ENCODE measurements at places on chromosomes 12 and 14.
A peak's percentile ranks its signal among the peaks of the same experiment; 100 is the strongest.

DNA sequence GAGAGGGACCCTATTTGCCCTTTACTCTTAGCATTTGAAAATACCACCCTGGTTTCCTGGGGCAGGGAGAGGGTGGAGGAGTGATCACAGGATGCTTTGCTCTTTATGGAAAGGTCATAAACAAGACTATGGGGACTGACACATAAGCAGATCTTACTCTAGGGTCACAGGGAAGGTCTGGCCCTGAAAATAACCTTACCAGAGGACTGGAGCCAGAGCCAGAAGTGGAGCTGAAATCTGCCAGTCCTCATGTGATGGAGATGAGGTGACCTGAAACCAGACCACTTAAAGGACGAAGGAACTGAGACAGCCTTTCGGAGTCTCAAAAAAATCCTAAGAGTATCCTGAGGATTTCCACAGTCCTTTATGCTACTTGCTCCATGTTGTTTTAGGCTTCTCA is 12.4 kb downstream of the PFKM start:
- DNase-seq: no peak

DNA sequence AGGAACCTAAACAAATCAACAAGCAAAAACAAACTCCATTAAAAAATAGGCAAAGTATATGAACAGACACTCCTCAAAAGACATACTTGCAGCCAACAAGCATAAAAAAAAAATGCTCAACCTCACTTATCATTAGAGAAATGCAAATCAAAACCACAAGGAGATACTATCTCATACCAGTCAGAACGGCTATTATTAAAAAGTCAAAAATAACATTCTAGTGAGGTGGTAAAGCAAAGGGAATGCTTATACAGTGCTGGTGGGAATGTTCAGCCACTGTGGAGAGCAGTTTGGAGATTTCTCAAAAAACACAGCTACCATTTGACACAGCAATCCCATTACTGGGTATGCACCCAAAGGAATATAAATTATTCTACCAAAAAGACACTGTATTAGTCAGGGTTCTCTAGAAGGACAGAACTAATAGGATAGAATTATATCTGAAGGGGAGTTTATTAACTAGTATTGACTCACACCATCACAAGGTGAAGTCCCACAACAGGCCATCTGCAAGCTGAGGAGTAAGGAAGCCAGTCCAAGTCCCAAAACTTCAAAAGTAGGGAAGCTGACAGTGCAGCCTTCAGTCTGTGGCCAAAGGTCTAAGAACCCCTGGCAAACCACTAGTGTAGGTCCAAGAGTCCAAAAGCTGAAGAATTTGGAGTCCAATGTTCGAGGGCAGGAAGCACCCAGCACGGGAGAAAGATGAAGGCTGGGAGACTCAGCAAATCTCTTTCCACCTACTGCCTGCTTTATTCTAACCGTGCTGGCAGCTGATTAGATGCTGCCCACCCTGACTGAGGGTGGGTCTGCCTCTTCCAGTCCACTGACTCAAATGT is 101.6 kb upstream of the KRAS start:
- no peak for DNase-seq

DNA sequence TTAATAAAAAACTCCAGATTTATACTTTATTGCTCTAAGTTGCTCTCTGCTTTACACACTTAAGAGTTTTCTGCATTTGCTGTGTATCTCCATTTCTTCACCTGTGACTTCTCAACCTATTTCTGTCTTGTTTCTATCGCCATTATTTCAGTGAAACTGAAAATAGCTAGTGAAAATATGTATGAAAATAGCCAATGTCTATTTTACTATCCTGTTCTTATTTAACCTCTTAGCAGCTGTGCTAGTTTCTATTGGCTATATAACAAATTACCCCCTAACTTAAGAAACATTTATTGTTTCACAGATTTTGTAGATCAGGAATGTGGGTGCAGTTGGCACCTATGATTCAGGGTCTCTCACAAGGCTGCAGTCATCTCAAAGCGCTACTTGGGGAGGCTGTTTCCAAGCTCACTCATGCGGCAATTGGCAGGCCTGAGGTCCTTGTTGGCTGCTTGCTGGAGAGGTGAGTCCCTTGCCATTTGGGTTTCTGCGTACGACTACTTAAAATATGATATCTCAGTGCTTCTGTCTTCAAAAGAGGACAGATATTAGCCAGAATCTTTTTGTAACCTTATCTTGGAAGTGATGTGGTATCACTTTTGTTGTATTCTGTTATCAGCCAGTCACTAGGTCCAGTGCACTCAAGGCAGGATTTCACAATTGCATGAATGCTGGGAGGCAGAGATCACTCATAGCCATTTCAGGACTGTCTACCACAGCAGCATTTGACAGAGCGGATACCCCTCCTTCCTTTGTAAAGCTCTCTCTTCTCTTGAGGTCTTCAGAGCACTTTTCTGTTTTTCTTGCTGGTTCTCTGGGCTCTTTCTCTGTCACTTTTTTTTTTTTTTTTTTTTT is 7.2 kb downstream of the ERC1 start:
- no peak for DNase-seq

DNA sequence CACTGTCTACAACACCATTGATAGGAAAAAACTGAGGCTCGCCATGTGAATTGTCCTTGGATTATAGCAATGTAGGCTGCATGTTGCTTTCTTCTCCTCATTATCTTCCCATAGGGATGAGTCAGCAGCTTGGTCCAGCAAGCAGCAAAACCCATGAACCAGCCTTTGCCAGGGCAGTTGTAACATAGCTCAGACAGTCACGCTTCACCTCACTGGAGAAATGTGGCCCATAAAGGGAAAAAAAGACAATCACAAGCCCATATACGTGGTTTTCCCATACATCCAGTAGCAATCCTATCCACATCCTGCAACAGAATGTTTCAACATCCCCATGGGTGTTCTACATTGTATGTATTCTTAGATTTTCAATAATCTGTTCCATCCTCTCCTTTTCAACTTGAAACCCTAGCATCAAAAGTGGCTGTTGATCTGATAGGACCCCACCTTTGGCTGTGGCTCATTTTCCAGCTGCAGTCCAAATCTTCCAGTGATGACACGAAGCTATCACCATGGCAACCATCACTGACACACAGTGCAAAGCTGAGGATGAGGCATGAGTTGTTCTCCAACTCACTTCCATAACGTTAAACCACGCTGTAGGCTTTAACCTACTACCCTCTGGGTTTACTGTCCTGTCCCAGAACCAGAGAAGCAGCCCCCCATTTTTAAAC is 34.0 kb downstream of the GRIN2B start:
- no peak for DNase-seq

DNA sequence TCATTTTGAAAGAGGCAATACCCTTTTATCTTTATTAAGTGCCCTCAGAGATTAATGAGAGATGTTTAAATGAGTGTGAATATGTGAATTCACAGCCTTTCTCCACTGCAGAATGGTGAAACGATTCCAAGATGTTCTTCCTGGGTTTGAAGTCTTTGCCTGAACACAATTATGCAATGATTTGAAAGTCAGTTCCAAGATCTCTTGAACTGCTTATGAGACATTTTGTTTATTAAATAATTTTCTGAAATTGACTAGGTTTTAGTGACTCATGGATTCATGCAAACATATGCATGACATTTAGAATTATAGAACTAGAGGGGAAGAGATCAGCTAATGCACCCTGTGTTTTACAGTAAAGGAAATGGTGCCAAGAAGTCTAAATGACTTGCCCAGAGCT is 118.1 kb upstream of the SLC38A2 start:
- no peak for DNase-seq

GRCh38 chr12:86198696-86199444 is 57.3 kb downstream of the MGAT4C start:
- no peak for DNase-seq

- no peak for DNase-seq
Measured at GRCh38 chr12:62658910-62659309, 192.3 kb downstream of the MON2 start.

- DNase-seq: no peak
Measured at GRCh38 chr14:43001731-43002130, 1395.1 kb downstream of the LRFN5 start.

GRCh38 chr12:6950811-6951540 is at the start of gene PTPN6:
TSS of gene PTPN6 (plus strand) at chr12:6951356. CDS start at chr12:6951513, 157 bp downstream.
- DNase-seq: no peak

GRCh38 chr12:13163868-13164635 is 32.5 kb upstream of the EMP1 start:
- DNase-seq: no peak

DNA sequence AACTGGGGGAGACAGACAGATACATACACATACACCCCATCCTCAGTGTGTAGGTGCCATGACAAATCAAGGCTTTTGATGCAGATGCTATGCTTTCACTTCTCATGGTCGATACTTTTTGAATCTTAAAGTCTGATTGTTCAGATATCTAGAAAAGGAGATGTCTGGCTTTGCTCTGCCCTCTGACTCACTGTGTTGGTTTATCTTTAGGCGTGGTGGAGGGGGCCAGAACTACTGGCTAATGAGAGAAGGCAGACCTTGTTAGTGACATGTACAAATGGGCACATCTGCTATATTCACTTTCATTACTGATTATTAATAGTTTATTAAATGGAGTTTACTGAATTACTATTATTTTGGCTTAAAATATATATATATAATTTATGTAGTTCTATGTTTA is 444.3 kb upstream of the RGS6 start:
- DNase-seq: no peak

- no peak for DNase-seq
Measured at GRCh38 chr12:110846615-110847566, at the start of gene CCDC63. TSS of gene CCDC63 (plus strand) at chr12:110846987. CDS start at chr12:110852955, 5,968 bp downstream.

DNA sequence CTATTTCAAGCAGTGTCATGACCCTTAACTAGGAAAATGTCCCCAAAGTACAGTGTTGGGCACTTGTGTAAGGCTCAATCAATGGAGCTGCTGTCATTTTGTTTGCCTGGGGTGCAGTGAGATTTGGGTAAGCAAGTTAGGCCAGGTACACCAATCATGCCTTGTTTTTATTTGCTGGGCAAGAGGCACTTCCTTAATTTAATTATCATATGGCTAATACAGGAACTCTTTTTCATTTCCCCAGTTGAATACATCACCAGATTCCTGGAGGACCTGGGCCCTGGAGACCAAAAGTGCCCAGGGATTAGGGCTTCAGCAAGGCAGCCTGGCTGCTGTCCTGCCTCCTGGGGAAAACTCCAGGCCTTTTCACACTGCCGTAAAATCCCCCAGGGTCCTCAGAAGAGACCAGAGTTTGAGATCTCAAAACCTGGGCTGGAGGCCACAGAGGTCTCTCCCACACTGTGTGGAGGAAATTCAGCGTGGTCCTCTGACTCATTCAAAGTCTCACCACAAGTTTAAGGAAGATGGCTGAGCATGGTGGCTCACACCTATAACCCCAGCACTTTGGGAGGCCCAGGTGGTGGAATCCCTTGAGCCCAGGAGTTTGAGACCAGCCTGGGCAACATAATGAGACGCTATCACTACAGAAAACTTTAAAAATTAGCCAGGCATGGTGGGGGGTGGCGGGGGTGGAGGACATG is 28.4 kb upstream of the FOXN3 start:
- peak; percentile 36 for DNase-seq

- DNase-seq: no peak
Measured at GRCh38 chr14:89137526-89138163, 279.4 kb downstream of the FOXN3 start.

DNA sequence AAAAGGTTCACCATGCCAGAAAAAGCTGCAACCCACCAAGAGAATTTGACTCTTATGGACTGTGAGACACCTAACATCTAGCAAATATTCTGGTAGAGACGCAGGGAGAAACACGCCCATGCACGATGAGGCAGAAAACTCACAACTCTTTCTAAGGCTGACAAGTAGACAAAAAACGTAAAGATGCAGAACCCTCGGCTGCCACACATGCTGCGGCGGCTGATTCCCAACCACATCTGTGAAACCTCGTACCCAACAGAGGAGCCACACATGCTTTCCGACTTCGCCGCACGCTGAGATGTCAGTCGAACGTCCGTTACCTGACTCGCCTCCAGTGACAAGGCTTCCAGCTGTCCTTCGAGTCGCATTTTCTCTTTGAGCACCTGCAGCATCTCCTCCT is 21.8 kb downstream of the GOLGA3 start:
- no peak for DNase-seq

DNA sequence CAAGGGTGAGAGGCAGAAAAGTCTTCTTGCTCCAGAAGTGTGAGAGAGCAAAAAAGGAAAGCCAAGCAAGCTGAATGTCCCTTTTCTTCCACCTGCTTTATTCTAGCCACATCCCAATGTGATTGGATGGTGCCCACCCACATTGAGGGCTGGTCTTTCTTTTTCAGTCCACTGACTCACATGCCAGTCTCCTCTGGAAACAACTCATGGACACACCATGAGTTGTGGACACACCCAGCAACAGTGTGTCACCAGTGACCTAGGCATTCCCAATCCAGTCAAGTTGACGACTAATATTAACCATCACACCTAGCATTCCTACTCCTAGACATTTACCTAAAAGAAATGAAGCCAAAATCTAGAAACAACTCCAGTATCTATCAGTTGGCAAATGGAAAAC is 7.2 kb upstream of the DICER1 start:
- no peak for DNase-seq

DNA sequence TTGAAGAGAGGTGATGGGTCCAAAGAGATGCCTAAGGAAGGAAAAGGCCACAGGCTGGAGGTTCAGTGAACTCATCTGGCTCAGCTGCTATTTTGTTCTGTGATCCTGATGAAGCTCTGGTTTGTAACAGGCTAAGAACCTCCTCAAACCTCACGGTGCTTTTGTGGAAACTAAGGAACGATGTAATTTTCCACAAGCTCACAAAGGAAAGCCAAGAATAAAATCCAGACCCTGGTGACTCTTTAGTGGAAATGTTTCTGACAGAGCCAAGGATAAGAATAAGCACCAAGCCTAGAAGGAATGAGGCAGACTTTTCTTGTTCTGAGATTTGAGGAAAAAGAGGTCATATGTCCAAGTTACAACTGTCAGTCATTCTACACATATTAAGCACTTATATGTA is 93.6 kb downstream of the SLC24A4 start:
- DNase-seq: no peak

- DNase-seq: no peak
Measured at GRCh38 chr12:24754690-24755638, 193.9 kb downstream of the BCAT1 start.

DNA sequence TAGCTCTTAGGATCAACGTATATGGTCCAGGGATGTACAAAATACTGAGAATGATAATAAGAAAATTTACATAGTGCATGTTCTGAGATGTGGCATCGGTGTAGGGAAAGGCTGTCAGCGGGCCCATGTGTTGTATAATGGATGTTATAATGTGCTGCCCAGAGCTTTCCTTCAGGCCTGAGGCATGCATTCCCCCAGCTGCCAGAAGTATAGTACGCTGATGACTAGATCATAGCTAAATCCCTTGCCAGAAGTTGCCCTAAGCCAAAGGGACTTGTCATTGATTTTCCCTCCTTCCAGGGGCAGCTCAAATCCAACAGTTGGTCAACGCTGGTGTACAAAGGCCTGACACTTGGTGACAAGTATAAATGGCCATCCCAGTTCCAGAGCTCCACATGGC is 6.5 kb upstream of the OR11G2 start:
- DNase-seq: no peak

GRCh38 chr14:103581954-103582703 is 19.4 kb downstream of the COA8 start:
- no peak for DNase-seq

DNA sequence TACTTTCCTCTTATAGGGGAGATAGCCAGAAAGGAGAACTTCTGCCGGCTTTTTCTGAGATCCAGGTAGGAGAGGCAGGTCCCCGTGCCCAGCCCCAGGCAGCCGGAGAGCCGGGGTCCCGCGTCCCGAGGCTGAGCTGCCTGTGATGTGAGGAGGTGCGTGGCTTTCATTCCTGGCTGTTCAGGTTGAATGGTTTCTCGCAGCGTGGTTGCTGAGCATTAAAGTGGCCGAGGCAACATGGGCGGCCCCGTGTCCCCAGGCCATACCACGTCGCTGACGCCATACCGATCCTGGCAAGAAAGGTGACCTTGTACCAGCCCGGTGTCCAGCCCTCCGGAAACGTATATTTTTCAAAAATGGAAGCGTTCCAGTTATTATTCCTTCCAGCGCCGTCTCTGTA is 116.7 kb upstream of the MYL2 start:
- DNase-seq: no peak

Data from stimulated activated CD4-positive, alpha-beta T cell treated with anti-CD3 and anti-CD28 coated beads, TNF-alpha, amount 100 ng/mL, for 48 hours (primary cell).